ENCODE measurements at places on chromosomes 4 and X.

DNA sequence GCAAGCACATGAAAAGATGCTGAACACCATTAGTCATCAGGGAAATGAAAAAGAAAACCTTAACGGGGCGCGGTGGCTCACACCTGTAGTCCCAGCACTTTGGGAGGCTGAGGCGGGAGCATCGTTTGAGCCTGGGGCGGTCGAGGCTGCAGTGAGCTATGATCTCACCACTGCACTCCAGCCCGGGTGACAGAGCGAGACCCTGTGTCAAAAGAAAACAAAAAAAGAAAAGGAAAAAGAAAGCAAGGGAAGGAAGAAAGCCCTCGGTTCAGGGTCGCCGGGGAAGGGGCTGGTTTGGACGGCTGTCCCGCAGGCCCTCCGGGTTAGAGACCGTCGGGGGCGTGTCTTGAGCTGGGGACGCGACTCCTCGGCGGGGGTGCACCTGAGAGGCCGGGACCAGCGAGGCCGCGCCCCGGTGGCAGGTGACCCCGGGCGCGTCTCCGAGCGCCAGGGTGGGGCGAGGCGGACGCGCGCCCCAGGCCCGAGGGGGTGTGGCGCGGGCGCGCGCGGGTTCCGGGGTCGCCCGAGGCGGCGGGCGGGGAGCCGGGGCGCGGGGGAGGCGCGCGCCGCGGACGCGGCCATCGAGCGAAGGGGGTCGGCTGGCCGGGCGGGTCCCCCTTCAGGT, 478 bp upstream of the PLXNA3 start:
- peak; percentile 17 for DNase-seq

DNA sequence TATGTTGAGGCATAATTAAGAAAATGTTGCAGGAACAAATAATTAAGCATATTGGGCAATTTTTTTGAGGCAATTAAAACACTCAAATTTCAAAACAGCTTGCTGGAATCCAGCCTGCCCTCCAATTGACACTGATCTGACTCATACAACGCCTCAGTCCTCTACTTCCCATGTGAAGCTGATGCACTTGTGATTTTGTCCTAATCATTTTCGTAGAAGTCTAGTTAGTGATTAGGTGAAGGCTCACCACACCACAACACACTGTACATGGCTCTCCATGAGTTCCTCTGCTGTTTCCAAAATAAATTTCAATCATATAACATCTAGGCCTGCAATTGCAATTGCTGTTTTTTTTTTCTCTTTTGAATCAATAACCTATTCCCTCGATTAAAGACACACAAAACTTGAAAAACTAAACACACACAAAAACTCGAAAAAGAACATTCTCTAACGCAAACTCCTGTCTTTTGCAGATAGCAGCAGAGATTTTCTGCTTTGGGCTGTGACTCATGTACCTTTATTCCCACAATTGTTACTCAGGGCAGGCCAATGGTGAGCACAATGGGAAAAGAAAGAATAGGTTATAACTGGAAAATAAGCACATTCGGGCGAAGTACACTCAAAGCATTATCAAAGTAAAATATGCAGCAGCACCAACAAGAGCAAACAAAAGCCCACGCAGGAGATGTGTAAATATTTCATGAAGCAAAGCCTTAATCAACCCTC, 1.7 kb downstream of the GPRIN3 start:
- DNase-seq: peak; percentile 35

DNA sequence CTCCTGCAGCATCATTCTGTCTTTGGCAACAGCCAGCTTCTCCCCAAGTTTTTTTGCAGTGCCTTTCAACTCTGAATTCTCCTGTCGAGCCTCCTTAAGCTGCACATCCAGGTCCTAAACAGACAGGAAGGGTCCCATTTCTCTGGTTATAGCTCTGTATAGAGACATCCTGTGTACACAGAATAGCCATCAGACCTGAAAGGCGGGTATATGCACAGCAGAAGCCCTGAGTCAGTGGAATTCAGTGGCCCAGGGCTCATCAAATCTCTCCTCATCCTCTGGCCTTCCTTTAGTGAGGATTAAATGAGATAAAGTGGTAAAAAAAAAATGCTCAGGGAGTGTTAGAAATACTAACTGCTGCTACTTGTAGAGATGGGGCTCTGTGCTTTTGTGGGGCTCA, 73.8 kb downstream of the FAM184B start:
- no peak for DNase-seq

GRCh38 chrX:153967536-153968224, 3.9 kb downstream of the HCFC1 start:
- DNase-seq: no peak

GRCh38 chrX:31440546-31440945, 368.7 kb upstream of the FTHL17 start:
- no peak for DNase-seq

- DNase-seq: no peak
Measured at GRCh38 chr4:53778155-53778554, 186.9 kb upstream of the LNX1 start.

DNA sequence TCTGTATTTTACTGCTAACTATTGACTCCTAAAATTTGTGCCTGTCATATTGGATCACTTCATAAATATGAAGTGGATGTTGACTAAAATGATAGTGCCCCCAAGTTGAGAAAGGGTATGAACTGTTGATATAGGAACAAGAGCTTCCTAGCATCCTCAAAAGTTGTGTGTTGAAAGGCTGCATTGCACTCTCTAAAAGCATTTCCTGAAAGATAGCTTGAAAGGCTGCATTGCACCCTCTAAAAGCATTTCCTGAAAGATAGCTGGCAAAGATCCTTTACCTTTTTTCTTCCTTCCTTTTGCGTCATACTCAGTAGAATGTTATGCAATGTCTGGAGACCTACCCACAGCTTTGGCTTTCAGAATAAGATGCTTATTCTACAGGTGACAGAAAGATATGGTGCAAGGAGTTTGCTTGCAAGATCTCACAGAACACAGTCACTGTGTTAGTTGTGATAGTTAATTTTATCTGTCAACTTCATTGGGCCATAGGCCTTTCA, 274.6 kb upstream of the GALNTL6 start:
- no peak for DNase-seq

DNA sequence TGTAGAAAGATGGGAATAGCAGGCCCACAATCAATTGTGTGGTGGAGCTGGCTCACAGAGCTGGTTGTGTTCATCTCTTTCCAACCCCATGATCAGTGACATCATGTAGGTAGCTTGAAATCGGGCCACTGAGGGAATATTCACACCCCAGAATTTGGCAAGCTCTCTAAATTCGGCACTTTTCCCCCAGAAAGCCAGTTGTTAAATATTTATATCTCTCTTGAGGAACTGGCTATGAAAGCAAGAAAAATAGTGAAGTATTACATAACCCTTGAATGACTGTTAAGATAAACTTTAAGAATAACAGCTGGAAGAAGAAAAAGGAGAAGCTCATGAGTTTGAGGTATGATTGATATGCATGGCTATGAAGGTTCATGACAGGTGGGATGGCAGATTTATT, 38.9 kb downstream of the GPRIN3 start:
- peak; percentile 55 for DNase-seq

- no peak for DNase-seq
Measured at GRCh38 chr4:100059467-100059866, 109.4 kb upstream of the H2AZ1 start.

DNA sequence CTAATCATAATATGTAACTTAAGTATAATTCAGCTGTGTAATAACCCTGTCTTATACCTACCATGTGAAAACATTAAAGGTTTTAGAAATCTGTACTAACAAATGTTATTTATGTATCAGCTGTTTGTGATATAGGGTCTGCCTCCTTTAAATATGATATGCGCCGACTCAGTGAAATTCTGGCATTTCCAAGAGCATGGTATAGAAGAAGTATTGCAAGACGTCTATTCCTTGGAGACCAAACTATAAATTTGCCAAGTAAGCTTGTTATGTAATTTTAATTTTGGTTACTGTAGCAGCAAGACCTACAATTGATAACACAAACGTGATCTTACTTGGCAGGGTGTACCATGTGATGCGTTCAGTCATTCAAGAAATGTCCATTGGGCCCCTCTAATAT, 32.3 kb upstream of the ADAD1 start:
- DNase-seq: no peak

- DNase-seq: peak; percentile 57
Measured at GRCh38 chr4:121096629-121097028, 24.3 kb upstream of the NDNF start.

Data from OCI-M1 (cell line).